ENCODE measurements at places on chromosomes 11 and 22.

DNA sequence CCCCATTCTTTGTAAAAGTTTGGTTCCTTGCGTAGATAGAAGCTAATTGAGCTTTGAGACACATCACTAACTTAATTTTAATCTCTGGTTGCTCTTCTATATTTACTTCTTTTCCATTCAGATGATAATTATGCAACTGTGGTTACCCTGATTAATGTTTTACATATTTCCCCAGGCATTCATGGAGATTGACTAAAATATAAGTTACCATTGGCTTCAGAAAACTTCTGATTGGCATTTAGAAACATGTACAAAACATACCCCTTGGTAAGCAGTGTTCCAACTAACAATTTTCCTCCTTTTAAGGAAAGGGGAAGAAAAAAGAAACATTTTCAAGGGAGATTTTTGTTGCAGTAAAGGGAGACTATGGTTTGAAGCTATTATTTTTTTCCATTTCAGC, 43.9 kb downstream of the FAT3 start:
- no peak overlapping the region for H3K4me3 ChIP-seq
- no peaks in the 10 kb centered on the region for H3K36me3 ChIP-seq
- no peak for DNase-seq
- no peak overlapping the region for H3K27ac ChIP-seq
- peaks cover 4% of the 10 kb centered on the region for H3K4me1 ChIP-seq

GRCh38 chr11:113694390-113694789, 11.7 kb downstream of the TMPRSS5 start:
- H3K4me1 ChIP-seq, result no peaks in the 10 kb centered on the region
- no peak for DNase-seq
- H3K27me3 ChIP-seq, result no peaks in the 10 kb centered on the region
- H3K36me3 ChIP-seq, result no peaks in the 10 kb centered on the region

DNA sequence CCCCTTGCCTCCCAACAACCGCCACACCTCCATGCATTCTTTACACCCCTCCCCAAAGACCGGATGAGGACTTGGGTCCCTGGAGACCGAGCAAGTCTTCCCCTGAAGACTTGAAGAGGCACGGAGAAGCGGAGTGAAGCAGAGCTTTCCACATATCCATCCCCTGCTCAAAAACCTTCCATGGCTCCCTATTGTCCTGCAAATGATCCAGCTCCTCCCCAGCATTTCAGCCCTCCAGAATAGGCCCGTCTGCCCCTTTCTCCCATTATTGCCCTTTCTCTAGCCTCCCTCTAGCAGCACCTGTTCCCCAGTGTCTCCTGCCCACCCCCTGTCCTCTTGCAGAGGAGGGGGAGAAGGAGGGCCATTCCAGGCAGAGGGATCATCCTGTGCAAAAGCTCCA, 59.8 kb downstream of the CYTH4 start:
- peaks cover 8% of the 10 kb centered on the region for H3K27me3 ChIP-seq
- no peak for DNase-seq
- no peak overlapping the region for H3K4me3 ChIP-seq
- no peaks in the 10 kb centered on the region for H3K36me3 ChIP-seq

GRCh38 chr11:97761175-97761574, 1259.6 kb upstream of the CNTN5 start:
- no peak for DNase-seq
- no peaks in the 10 kb centered on the region for H3K27me3 ChIP-seq
- H3K36me3 ChIP-seq, result no peaks in the 10 kb centered on the region
- H3K4me3 ChIP-seq, result no peak overlapping the region
- H3K4me1 ChIP-seq, result no peaks in the 10 kb centered on the region
- H3K27ac ChIP-seq, result no peak overlapping the region

GRCh38 chr22:29125844-29126243, 53.0 kb downstream of the KREMEN1 start:
- no peak for DNase-seq
- no peak overlapping the region for H3K27ac ChIP-seq
- H3K4me1 ChIP-seq, result no peaks in the 10 kb centered on the region

GRCh38 chr11:125215976-125216375, 51.4 kb downstream of the PKNOX2 start:
- H3K4me3 ChIP-seq, result no peak overlapping the region
- no peak overlapping the region for H3K27ac ChIP-seq
- H3K36me3 ChIP-seq, result no peaks in the 10 kb centered on the region

DNA sequence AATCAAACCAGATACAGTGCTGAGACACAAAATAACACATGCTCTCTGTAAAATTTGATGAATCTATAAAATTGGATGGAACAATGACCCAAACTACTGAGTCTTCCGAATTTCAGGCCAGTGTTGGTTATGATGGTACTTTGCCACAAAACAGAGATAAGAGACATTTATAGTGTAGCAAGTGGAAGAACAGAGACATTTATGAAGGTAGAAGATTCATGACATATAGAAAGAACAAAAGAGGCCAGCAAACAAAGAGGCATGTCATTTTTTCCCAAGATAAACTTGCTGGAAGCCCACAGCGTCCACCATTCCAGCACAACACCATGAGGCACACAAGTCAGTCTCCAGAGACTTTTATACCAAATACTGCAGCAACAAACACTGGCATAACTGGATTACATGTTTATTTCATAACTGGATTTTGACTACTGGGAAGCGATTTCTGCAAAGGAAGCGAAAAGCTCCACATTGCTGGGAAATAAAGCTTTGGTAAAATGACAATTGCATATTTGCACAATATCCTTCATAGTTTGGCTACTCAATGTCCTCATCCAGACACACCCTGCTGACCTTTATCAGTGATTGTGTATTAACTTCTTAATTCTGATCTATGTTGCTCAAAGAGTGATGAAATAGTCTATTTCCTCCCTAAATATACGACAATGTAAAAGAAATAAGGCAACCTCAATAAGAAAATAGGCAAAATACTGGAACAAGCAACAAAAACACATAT, 17.5 kb downstream of the DDI1 start:
- H3K27ac ChIP-seq, result no peak overlapping the region
- no peaks in the 10 kb centered on the region for H3K4me1 ChIP-seq
- no peak for DNase-seq
- H3K4me3 ChIP-seq, result no peak overlapping the region
- no peaks in the 10 kb centered on the region for H3K27me3 ChIP-seq
- H3K36me3 ChIP-seq, result no peaks in the 10 kb centered on the region

DNA sequence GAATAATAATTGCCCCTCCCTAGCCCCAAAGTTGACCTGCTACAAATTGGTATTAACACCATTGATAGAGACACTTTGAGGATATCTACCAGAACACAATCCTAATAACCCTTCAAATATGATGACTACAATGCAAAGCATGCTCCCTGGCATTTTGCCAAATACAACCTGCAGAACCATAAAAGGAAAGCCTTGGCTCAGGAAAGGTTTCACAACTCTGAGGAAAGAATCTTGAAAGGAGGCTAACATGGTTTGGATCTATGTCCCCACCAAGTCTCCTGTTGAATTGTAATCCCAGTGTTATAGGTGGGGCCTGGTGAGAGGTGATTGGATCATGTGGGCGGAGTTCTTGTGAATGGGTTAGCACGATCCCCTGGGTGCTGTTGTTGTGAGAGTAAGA, 140.4 kb upstream of the ARHGAP42 start:
- no peak overlapping the region for H3K4me3 ChIP-seq
- H3K4me1 ChIP-seq, result peaks cover 7% of the 10 kb centered on the region
- no peak for DNase-seq
- H3K27me3 ChIP-seq, result no peaks in the 10 kb centered on the region
- H3K27ac ChIP-seq, result no peak overlapping the region

DNA sequence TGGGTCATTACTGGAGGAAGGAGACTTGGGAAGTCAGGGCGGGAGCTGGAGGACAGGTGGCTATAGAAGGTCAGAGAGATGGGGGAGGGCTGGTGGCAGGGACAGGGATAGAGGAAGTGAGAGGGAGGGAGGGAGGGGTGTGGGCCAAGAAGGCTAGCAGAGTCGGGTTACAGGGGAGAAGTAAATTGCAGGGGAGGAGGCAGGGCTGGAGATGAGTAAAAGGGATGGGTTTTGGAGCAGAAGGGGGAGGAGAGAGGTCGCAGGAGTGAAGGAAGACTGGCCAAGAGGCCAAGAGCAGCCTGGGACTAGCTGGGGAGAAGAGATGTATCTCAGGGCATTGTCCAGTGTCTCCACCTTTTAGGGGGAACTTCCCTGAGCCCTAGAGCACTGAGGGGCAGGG, 33.0 kb downstream of the LRRC10B start:
- H3K27me3 ChIP-seq, result no peaks in the 10 kb centered on the region
- H3K4me1 ChIP-seq, result peaks cover 26% of the 10 kb centered on the region
- no peak overlapping the region for H3K27ac ChIP-seq
- DNase-seq, result peak; percentile 55

- no peak overlapping the region for H3K4me3 ChIP-seq
- no peaks in the 10 kb centered on the region for H3K27me3 ChIP-seq
- H3K27ac ChIP-seq, result no peak overlapping the region
- H3K36me3 ChIP-seq, result no peaks in the 10 kb centered on the region
These were observed 835 bp upstream of the ANO9 start for GRCh38 chr11:442611-443081.

DNA sequence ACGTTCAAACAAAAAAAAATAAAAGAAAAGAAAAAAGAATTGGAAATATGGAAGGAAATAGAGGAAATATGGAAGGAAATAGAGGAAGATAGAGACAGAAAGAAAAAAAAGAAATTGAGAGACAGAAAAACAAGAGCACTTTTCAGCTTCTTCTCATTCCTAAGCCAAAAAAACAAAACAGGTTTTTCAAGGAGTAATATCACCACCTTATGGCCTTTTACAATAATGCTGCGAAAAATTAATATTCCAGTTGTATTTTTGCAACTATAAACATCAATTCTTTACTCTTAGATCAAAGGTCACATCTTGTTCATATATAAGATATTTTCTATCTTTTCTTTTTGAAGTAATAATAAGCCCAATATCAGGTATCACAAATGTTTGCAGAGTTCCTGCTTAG, 328.3 kb downstream of the FAT3 start:
- H3K36me3 ChIP-seq, result no peaks in the 10 kb centered on the region
- DNase-seq, result no peak
- H3K4me1 ChIP-seq, result peaks cover 20% of the 10 kb centered on the region

DNA sequence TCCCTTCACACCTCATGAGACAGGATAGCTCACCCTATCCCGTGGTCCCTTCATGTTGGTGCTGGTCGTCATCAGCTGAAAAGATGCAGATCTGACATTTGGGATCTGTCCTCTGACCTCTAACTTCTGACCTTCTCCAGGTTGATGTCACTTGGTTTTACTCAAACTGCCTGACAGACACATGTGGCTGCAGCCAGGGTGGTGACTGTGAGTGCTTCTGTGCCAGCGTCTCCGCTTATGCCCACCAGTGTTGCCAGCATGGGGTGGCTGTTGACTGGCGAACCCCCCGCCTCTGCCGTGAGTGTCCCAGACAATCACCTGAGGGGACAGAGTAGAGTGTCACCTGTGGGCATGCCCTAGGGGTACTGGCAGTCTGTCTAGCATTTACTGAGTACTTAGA, 49.7 kb downstream of the OTOG start:
- H3K4me3 ChIP-seq, result no peak overlapping the region
- no peak overlapping the region for H3K27ac ChIP-seq
- peaks cover 26% of the 10 kb centered on the region for H3K27me3 ChIP-seq
- peaks cover 11% of the 10 kb centered on the region for H3K4me1 ChIP-seq
- no peaks in the 10 kb centered on the region for H3K36me3 ChIP-seq
- DNase-seq, result no peak

GRCh38 chr11:70079691-70080090, 1.6 kb downstream of the ANO1 start:
- H3K36me3 ChIP-seq, result no peaks in the 10 kb centered on the region
- peaks cover 79% of the 10 kb centered on the region for H3K27me3 ChIP-seq
- no peak overlapping the region for H3K4me3 ChIP-seq
- H3K27ac ChIP-seq, result no peak overlapping the region
- no peaks in the 10 kb centered on the region for H3K4me1 ChIP-seq
- no peak for DNase-seq

DNA sequence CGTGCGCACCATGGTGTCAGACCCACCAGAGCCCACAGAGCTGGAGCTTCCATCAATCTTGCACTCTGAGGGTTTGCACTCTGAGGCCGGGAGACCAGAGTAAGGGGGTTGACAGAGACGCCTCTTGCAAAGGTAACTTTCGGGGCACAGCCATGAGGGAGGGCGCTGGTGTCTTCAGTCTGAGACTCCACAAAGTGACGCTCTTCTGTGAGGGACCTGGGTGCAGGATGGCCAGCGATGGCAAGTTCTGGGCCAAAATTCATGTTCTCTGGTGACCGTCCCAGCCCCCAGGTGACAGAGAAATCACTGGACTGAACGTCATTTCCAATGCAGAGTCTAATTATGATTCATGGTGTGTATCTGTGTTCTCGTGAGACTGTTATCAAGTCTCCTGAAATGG, 1395.2 kb downstream of the TBC1D22A start:
- H3K27ac ChIP-seq, result no peak overlapping the region
- H3K36me3 ChIP-seq, result no peaks in the 10 kb centered on the region
- no peaks in the 10 kb centered on the region for H3K27me3 ChIP-seq
- no peaks in the 10 kb centered on the region for H3K4me1 ChIP-seq
- no peak overlapping the region for H3K4me3 ChIP-seq

All from neural progenitor cell (in vitro differentiated cells).